ENCODE measurements at places on chromosomes 5 and 9.

DNA sequence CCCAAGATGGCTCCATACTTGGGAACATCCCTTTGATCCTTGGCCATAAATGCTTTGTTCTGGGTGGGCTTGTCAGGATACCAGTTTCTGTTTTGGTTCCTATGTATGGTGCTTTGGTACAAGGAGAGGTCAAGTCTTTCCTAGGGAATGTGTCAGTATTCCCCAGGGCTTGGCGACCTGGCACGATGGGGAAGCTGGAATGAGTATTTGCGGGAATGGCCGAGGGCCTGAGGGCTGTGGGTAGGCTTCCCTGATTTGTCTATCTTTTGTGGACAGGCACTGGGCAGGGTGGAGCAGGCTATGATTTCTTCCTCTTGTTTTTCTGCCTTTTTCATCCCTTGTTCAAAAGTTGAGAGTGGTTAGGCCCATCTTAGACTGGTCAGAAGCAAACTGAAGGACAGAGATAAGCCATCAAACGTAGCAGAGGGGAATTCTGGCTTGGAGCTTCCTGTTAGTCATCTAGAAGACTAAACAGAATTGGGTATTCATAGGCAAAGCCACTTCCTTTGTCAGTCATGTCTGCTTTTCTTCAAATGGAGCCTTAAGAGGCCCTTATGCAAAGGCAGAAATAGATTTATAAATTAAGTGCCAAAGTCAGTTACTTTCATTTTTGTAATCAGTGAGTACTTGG is 13.7 kb downstream of the DOCK2 start:
- DNase-seq = no peak

DNA sequence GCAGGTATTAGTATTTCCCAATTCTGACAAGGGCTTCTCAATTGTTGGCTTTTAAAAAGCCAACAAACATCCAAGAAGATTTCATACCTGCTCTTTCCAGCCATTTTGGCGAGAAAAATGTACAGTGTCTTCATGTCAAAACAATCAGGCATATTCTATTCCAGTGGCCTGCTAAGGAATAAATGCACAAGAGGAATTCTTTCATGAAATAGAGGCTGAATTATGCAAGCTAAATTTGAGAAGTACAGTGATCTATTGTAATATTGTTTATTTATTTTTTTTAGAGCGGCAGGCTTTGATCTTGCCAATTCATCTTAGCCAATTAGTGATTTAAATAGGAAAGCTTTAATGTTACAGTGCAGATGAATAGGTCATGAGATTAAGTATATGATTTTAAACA is 49.3 kb downstream of the NLN start:
- no peak for DNase-seq

- no peak for DNase-seq
These were observed 16.4 kb downstream of the RAD23B start for GRCh38 chr9:107299437-107299836.

DNA sequence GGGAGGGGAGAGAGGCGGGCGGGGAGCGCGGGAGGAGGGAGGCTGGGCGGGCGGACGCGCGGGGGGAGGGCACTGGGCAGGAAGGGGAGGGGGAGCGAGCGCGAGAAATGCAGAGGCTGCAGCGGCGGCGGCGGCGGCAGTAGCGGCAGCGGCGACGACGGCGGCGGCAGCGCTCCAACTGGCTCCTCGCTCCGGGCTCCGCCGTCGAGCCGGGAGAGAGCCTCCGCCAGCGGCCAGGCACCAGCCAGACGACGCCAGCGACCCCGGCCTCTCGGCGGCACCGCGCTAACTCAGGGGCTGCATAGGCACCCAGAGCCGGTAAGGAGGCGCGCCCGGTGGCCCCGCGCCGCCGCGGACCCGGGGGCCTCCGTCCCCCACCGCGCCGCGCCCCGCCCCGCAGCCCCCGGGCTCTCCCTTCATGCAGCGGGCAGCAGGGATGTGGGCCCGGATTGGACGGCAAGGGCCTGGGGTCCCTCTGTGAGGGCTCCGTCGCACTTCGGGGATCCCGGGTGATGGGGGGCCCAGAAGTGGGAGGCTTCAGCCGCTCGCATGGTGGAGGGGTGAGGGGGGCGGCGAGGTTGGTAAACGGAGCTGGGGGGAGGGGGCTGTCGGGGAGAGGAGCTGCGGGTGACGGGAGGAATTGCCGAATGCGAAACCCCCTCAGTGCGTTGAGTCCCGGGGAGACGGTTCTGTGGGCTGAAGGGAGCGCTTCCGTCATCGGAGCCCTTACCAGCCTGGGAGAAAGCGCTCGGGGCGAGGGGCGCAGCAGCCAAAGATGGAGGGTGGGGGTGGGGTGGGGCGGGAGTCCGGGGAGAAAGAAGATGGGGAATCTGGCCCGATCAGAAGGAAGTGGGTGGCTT is at the start of gene BASP1:
Gene BASP1 (plus strand): TSS at position 139 of the 860 bp plus-strand sequence. CDS start 57,586 bp downstream, outside the sequence.
- DNase-seq = peak; percentile 62

DNA sequence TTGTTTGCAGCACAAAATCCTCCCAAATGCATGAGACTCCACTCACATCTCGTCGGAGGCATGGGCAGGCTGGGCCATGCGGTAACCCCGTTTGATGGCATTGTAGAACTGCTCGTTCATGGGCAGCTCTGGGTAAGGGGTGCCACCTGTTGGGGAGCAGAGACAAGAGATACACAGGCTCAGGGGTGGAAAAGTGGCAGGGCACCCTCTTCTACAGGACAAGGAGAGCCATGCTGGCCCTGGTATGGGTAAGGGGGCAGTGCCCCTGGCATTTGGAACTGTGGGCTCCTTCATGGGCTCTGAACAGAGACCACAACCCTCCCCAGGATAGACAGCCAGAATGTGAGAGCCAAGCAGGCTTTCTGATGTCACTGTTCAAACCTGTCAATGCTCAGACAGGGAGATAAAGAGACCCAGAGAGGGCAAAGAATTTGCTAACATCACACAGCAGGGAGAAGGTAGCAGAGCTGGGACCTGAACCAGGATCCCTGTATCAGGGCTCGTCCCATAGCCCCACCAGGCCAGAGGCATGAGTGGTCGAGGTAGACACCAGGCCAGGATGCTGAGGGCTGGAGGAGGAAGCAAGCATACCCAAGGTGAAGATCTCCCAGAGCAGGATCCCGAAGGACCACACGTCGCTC is 33.2 kb upstream of the CSF1R start:
- DNase-seq = peak; percentile 23

- DNase-seq = no peak
These were observed 378.5 kb upstream of the IRX1 start for GRCh38 chr5:3217114-3217513.

DNA sequence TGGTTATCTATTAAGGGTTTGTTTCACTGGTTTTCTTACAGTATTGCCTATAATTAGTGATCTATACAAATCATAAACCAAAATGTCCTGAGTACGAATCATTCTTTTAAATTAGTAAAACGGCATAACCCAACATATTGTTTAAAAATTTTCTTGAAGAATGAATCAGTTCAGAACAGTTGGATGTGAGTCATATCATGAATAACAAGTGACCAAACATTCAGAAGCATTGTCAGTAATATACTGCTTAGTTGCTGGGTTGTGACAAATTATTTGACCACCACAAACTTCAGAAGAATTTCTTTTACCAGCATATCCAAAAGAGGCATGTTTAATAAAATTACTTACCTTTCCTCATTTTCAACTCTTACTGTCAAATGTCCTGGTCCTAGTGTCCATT is 111.2 kb downstream of the UNC13B start:
- DNase-seq = no peak

- no peak for DNase-seq
These were observed 41.0 kb downstream of the ESM1 start for GRCh38 chr5:54944364-54944763.

DNA sequence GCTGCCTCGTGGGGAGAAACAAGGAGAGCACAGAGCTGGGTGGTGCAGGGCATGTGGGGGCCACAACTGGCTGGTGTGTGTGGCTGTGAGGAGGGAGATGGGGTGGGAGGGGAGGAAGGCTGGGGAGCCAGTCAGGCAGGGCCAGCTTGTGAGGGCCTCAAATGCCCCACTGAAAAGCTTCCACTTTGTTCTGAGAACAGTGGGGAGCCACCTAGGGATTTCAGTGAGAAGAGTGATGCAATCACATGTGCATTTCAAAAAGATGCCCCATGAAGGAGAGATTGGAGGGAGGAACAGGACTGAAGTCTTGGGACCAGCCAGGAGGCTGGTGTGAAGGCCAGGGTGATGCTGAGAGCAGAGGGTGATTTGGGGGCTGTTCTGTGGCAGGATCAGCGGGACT is 1.3 kb downstream of the OR13J1 start:
- no peak for DNase-seq

DNA sequence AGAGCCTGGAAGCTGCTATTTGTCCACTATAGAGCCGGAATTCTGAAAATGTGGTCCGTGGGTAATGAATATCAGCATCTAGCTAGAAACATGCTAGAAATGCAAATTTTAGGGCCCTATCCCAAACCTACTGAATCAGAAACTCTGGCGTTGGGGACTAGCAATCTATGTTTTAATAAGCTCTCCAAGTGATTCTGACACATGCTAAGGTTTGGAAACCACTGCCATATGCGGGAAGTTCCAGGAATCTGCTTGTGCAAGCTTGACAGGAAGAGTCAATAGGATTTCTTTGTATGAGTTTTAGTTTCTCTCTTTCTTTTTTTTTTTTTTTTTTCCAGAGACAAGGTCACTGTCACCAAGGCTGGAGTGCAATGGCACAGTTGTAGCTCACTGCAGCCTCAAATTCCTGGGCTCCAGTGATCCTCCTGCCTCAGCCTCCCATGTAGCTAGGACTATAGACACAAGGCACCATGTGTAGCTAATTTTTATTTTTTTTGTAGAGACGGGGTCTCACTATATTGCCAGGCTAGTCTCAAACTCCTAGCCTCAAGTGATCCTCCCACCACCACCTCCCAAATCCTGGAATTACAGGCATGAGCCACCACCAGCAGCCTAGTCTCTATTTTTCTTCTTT is 26.4 kb upstream of the CARNMT1 start:
- DNase-seq = no peak

- DNase-seq = no peak
These were observed 28.7 kb downstream of the BICD2 start for GRCh38 chr9:92735636-92736562.

- DNase-seq = no peak
These were observed 49.8 kb upstream of the ANGPTL2 start for GRCh38 chr9:127172066-127172707.

DNA sequence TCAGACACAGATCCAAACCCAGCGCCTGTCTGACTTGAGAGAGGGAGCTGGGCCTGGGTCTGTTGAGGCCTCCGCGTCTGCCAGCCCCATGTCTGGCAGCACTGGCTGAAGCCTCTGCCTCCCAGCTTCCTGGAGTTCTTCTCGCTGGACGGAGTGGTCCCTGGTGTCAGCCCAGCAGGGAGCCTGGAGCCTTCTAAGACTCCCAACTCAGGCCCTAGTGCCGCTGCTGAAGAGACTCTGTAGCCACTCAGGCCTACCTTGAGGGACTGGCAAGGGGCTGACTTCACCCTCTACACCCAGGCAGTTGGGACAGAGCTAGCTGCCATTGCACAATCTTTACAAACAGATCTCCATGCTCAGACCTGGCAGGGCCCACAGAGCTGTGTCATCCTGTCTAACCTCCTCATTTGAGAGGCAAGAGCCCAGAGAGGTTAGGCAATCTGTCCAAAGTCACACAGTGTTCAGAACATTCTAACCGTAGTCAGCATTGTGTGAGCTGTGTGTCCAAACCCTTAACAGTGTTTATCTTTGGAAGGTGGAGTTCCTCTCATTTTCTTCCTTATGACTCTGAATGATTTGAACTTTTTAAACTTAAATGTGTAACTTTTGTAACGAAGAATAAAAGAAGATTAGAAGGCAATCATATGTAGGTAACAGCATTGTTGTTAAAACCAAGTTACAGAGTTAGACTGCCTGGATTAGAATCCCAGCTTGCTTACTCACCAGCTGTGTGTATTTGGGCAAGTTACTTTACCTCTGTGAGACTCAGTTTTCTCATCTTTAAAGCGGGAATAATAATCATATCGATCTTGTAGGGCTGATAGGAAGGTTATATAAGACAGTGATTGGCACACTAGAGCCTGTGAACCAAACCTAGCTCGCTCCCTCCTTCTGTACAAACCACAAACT is 4.6 kb upstream of the DUSP1 start:
- DNase-seq = no peak

DNA sequence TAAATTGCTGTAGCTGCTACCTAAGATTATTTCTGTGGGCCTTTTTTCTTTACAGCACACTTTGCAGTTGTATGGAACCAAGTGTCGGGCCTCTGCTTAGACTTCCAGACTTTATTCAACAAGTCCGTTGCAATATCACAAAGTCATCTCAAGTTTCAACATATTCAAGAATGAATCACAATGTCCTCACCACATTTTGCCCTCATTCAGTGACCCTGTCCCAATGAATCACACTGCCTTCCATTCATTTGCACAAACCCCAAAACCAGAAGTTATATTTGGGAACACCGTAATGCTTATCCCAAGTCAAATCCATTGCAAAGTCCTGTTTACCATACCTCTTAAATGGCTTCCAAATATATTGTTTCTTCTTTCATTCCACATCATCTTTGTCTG is 439.6 kb downstream of the CSNK1G3 start:
- DNase-seq = no peak

GRCh38 chr5:9513827-9514226 is 32.0 kb downstream of the SEMA5A start:
- no peak for DNase-seq

GRCh38 chr5:131854134-131854533 is 57.3 kb upstream of the FNIP1 start:
- no peak for DNase-seq

DNA sequence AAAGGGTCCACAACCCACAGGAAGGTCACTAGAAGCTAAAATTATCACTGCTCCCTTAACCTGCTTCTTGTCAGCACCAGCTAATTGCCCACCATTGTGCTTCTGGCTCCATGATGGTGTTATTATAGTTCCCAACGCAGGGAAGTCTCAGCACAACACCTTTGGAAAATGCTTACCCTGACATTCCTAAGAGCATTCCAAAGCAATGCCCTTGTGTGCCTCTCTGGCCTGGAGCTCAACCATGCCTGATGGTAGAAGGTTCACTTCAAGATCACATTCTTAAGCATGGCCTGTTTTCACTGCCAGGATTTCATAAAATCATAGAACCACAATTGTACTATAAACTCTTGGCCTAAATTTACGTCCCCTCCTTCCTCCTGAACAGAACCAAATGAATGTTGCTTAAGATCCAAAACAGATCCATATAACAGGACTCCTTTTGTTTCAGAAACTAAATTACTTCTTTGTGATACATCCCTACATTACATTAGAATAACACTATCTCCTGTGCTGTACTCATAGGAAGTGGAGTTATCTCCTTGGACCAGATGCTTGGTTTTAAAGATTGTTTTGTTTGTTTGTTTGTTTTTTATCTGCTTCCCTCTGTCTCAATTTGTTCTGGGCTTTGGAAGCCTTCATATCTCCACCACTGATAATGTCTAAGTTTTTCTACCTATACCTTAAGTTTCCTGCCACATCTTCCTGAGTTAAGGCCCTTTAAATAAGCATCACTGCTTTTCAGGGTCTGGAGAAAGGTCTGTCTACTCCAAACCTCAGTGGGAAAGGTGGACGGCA is 32.1 kb downstream of the ARL15 start:
- DNase-seq = no peak

DNA sequence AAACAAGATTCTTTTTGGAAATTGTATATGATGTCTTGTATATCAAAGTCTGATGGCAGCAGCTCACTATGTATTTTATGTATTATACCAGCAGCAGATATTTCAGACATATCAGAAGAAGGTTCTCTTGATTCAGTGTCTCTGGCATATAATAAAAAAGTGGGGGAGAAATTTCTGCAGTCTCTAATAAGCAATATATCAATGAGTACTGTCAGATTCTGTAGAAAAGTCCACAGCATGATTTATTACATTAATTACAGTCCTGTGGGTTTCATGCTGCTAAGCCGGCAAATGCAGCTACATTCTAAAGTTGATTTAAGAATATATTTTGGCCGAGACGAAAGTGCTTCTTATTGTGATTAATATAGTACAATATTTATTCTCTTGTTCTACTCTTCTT is 113.1 kb downstream of the KIAA1958 start:
- no peak for DNase-seq

All from hippocampal formation (tissue), 2 donors.